ENCODE measurements at places on chromosomes 11 and 22.

GRCh38 chr22:37418627-37419369 is 8.5 kb downstream of the ELFN2 start:
- DNase-seq, result no peak

GRCh38 chr11:107821199-107821927 is 37.2 kb downstream of the SLC35F2 start:
- no peak for DNase-seq

DNA sequence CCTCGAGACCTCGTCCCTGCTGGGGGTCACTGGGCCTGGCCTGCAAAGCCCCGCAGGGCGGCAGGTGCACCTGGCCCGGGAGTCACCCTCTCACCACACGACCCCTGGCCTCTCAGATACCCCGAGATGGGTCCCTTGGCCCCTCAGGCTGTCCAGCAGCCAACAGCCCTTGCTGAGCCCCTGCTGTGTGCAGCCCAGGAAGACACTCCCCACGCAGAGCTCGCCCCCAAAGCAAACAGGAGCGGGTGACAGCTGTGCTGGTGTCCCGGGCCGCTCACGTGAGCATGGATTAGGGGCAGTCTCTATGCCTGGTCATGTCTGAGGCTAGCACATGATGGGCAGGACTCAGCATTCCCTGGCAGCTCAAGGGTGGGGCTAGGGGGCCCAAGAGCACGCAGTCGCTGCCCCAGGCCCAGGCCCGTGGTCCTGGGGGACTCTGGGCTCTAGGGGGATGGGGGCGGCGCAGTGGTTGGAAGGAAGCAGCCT is 31.3 kb downstream of the WNT7B start:
- DNase-seq, result no peak

DNA sequence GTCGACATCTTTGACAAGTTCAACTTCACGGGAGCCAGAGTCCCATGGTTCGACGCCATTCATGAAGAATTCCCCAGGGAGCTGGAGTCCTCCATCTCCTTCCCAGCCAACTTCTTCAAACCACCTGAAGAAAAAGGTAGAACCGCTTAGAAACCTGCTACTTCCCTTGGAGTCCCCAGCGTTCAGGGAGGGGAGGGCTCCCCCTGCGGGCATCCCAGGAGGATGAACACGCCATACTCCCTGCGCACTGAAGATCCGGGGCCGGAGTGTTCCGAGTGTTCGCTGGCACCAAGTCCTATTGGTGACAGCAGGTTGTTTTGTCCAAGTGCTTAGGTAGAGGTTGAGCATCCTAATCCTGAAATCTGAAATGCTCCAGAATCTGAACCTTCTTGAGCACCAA is 51.7 kb upstream of the PRODH start:
- DNase-seq, result no peak

DNA sequence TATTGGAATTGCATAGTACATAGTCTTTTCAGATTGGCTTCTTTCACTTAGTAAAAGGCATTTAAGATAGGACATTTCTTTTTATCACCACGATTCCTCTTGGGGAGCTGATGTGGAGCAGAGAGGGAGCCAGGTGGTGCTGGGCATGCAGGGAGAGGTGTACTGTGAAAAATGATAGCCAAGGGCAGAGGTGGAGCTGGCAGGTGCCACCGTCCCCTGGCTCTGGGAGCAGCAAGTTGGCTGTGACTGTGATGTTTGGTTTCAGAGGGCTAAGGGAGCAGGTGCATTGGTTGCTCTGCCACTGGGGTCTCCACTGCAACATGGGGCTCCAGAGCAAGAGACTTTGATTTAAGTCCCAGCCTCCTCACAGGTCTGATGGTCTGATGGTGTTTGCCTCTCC is 16.5 kb downstream of the SGSM1 start:
- no peak for DNase-seq

GRCh38 chr11:818396-819128 is at the start of gene PNPLA2:
Gene PNPLA2, plus strand, starts transcription at chr11:818914. Its CDS starts 805 bp downstream, at chr11:819719.
- no peak for DNase-seq

DNA sequence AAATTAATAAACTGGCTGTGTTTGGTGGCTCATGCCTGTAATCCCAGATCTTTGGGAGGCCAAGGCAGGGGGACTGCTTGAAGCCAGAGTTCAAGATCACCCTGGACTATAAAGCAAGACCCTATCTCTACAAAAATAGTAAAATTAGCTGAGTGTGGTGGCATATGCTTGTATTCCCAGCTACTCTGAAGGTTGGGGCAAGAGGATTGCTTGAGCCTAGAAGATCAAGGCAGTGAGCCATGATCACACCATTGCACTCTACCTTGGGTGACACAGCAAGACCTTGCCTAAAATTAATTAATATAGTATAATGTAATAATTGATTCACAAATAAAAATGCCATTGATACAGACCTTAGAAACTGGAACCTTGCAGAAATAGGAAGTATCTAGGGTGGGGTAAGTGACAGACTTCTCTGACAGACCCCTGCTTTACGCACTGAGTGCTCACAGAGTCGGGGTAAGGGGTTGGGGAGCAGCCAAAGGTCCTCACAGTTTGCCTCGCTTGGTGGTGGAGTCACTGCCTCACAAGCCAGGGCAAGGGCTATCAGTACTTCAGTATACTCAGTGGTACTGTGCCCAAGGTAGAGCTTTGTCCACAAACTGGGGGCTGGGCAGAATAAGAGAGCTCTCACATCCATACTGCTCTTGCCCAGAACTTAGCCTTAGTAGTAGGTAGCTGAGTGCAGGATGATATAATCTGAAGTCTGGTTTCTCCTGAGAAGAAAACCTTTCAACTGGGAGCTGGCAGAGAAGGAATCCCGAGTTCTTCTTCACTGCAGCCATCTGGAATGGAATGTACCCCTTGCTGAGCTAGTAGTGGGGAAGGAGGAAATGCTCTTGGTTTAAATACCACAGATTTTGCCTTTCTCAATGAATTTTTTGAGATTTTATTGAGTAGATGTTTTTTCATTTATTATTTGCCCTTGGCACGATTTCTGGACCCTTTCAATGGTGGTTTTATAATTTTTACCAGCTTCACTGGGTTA is 65.5 kb downstream of the EMSY start:
- no peak for DNase-seq

GRCh38 chr11:905952-906351 is 4.7 kb downstream of the CHID1 start:
- no peak for DNase-seq

DNA sequence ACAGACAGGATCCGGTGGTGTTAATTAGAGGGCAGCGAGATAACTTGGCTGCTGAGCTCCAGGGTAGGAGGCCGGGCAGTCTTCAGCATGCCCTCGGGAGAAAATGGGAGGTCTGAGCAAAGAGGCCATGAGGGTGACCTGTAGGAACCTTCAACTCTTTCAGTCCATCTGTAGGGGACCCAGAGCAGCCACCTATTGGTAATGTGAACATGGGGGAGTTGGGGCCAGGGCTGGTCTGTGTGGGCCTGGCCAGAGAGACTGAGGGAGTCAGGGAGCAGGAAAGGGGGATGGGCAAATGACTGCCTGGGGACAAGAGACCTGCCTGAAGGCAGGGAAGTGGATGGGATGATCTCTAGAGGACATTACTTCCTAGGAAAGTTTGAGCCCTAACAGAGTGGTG is 101.0 kb upstream of the NNMT start:
- no peak for DNase-seq

DNA sequence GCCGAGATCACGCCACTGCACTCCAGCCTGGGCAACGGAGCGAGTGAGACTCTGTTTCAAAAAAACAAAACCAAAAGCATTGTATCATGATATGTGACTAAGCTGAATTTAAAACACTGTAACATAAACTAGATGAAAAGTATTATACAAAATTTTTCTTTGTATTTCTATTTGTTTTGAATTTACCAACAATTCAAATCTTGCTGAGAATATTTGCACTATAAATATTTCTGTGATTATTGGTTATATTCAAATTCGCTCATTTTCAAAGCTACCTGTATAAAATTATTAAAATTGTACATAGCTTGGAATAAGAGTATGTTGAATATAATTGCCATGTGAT is 101.9 kb upstream of the SERPIND1 start:
- no peak for DNase-seq

DNA sequence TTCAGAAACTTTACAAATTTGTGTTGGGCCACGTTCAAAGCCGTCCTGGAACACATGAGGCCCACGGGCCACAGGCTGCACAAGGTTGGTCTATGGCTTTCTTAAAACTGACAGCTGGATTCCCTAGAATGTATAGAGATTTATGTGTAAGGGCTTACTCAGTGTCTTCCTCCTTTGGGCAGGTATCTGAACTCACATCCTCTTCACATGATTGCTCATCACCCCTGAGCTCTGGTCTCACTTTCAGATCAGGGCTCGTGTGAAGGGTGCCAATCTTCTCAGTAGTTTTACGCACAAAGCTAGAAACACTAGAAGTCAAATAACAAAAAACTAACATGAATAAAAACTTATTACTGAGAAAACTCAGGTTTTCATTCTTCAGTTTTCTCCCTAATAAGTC is 27.1 kb downstream of the HPS5 start:
- no peak for DNase-seq

DNA sequence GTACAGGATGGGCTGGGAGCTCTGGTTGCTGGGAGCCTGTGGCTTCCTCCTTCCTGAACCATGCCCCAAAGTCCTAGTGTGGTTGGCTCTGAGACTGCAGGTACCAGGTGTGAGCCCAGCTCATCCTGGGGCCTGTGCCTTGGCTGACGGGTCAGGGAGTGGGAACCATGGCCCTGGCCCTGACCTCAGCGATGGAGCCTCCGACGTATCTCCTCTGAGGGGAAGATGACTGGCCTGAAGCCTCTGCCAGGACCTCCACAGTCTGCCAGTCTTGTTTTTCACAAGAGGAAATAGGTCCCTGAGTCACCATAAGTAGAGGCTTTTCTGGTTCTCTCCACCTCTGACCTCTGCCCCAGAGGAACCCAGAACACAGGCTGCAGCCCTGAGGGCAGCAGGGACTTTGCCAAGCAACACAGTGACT is 3.4 kb downstream of the RCE1 start:
- DNase-seq, result no peak

DNA sequence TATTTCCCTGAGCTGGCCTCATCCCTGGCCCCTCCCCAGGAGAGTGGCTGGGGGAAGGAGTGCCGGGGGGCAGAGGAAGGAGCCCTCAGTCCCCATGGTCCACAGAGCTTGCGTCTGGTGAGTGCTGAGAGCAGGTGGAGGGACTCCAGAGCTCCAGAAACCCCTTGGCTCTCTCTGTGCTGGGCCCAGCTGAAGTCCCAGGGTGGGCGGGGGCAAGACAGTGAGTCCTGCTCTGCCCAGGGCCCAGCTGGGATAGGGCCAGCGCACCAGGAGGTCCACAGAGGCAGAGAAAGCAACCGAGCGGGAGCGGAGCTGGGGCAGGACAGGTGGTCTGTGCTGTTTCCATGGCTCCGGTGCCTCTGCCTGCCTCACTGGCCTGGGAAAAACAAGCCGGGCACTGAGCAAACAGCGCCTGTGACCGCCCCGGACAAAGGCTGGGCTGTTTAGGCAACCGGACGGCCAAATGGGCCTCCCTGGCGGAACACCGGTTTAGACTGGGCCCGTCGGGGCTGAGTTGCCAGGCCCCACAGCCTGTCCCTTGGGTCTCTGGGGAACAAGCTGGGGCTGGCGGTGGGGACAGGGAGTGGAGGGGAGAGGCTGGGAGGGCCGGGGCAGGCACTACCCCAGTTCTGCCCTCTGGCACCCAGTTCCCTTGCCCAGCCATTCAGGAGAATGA is 34.1 kb upstream of the WNT7B start:
- no peak for DNase-seq

GRCh38 chr22:23520863-23521440 is 59.1 kb downstream of the IGLL1 start:
- DNase-seq, result no peak

Data from stimulated activated CD8-positive, alpha-beta memory T cell treated with anti-CD3 and anti-CD28 coated beads, Interleukin-7, amount 100 ng/mL, for 1 hour (primary cell).